ENCODE measurements at places on chromosomes 16 and 17.

GRCh38 chr17:42272162-42272907 lies 3.9 kb downstream of the STAT5B start:
- no peak for DNase-seq

DNA sequence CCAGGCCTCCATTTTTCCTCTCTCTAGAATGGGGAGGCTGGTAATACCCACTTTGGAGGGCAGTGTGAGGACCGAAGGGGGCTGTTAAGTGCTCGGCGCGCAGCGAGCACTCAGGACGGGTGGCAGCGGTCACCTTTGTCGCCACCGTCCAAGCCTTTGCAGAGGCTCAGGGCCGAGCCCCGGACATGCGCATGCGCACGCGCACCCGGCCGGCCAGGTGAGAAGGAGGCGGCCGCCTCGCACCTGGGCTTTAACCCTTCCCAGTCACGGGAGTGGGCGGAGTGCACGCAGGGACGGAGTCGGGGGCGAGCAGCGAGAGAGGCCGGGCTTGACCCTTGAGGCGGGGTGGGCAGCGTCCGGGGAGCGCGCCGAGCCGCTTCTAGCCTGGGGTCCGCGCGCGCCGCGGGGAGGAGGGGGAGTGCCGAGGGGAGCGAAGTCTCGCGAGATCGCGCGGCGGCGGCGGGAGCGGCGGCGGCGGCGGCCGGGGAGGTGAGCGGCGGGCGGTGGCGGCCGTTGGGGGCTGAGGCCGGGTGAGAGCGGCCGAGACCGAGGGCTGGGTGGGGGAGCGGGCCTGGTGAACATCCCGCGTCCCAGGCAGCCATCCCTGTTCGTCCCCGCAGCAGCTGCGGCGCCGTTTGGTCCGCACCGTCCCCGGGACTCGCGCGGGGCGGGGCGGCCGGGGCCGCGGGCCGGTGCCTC lies at the start of gene MRTFB:
TSS of gene MRTFB (plus strand) at position 443 of the 699 bp plus-strand sequence. CDS start 69,288 bp downstream, outside the sequence.
- DNase-seq, result peak; percentile 71

- DNase-seq, result no peak
Observed at GRCh38 chr17:28093999-28094716, 51.7 kb downstream of the NLK start.

DNA sequence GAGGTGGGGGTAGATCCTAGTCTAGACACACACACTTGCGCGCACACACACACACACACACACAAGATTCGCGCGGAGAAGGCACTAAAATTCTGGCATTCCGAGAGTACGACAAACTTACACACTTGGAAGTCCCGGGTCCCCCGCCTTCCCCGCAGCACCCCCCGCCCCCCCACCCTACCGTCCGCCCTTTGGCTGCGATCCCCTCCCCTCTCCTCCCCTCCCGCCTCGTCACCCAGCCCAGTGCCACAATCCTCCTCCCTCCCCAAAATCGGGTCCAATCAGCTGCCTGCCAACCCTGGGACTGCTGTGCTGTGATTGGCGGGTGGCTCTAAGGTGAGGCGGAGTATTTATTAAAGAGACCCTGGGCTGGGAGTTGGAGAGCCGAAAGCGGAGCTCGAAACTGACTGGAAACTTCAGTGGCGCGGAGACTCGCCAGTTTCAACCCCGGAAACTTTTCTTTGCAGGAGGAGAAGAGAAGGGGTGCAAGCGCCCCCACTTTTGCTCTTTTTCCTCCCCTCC lies at the start of gene SOX9:
TSS of gene SOX9 (plus strand) at position 379 of the 522 bp plus-strand sequence. CDS start 372 bp downstream, outside the sequence.
- DNase-seq, result peak; percentile 77

- no peak for DNase-seq
Observed at GRCh38 chr16:3578121-3578520, 918 bp upstream of the NLRC3 start.

DNA sequence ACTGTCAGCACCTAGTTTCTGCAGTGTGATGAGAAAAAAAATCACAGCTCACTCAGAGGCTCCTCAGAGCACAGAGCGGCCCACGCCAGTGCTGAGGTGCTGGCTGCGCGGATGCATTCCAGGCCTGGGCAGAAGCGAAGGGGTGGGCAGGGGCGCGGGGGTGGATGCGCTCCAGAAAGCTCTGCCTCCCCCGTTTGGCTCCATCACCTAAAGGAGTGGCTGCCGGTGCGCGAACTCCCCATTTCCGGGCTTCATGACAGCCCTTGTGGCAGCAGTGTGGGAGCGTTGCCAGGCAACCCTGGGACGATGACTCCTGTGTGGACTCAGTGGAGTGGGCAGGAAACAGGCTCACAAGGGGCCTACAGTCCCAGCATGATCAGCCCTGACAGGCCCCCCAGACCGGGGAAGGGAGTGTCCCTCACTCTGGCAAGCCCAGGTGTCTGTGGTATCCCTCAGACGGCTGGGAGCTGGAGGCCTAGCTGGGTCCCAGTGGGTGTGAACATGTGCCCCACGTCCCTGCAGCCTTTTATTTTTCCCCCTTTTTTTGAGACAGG lies 32.8 kb upstream of the NUDT16L1 start:
- DNase-seq, result peak; percentile 43
